Stimulated activated CD4-positive, alpha-beta T cell treated with anti-CD3 and anti-CD28 coated beads, Interleukin-15, amount 100 ng/mL, for 24 hours (primary cell): ENCODE measurements at places on chromosomes 12 and 14.

GRCh38 chr12:85076688-85077430, 40.7 kb downstream of the LRRIQ1 start:
- no peak for DNase-seq

DNA sequence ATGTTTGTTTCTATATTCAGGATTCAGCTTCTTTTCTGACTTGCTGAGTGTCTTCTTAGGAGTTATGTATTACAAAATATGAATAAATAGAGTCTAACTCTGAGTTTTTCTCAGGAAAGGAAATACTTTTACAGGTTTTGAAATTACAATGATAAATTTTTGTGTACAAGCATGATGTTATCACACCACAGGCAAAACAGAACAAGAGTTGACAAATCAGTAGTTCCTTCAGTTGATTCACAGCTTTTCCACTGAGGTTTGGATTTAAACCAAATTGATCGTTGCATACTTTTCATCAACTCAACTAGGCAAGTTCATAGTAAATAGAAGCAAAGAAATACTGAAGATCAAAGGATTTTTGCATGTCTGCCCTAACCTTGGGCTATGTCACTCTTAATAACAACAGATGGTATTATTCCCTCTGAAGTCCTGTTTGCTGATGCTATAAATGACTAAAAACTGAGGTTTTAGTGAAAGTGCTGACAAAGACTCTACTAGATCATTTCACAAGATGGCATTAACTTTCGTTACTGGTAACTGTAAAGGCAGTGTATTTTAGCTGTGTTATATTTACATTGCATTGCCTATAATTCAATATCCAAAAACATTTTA, 520.2 kb downstream of the FLRT2 start:
- no peak for DNase-seq

DNA sequence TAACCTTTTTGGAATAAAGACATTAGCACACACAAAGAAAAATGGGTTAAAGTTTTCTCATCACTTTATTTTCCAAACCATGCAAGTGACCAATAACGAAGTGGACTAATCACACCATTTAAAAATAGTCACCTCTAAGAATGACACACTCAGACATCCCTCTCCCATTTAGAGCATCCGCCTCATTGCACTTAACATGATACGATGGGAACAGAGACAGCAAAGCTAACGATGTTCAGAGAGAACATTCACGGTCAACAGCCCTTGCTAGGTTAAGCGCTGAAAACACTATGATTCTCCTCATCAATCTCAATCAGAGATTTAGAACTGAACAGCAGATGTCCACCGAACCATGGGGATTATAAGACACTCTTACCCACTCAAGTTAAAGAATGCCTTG, 35.8 kb downstream of the NIN start:
- DNase-seq: no peak

DNA sequence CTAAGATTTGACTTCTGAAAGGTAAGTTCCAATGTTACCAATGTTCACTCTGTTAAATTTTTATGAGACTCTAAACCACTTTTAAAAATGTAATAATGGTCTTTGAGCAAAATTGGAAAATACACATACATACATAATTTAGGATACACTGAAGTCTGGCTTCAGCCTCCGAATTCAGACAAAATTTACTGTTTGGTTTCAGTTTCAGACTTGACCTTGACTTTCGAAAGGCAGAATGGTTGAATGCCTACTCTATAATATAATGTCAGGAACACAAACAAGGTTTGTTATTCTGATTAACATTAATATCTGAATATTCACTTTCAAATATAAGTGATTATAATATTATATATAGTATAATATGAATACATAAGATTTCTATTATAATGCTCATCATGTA, 74.1 kb upstream of the KRAS start:
- no peak for DNase-seq

GRCh38 chr14:95303552-95303951, 16.2 kb downstream of the CLMN start:
- no peak for DNase-seq

DNA sequence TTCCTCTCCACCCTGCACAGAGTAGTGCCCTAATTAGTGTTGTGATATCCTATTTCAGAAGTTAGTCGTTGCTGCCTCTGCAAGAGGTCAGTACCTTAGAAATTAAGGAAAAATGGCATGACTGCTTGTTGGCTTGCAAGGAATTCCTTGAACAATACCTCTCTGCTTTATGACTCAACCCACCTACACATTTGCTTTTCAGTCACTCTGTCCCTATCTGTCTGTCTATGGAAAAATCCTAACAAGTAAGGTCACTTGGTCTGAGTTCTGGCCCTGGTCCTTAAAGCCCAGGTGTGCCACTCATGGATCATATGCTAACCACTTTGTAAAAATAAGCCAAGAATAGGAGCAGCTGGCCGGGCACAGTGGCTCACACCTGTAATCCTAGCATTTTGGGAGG, 116.4 kb upstream of the ATF1 start:
- no peak for DNase-seq

DNA sequence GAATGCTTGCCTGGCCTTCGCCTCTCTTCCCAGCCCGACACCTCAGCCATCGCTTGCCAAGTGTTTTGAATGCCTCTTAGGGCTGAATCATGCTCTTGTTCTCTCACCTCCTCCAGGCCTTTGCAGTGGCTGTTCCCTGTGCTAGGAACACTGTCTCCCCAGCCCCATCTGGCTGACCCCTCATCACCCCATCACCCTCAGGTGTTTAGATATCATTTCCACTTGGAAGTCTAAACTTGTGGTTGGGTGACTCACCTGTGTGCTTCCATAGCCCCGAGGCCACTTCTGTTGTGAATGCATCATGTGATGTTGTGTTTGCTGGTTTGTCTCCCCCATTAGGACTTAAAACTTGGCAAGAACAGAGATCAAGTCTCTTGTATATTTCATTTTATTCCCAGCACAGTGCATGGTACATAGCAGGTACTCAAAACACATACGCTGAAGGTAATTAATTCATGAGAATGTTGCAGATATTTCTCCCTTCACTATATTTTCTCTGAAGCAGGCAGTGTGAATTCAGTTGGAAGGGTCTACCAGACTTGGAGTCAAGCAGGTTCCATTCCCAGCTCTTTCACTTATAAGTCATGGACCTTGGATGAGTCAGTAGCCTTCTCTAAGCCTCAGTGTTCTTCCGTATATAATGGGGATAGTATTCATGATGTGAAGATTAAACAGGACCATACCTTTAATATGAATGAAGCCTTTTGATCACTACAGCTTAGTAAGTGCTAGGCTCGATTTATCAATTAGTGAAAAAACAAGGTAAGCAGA, 67.8 kb downstream of the HRK start:
- no peak for DNase-seq

DNA sequence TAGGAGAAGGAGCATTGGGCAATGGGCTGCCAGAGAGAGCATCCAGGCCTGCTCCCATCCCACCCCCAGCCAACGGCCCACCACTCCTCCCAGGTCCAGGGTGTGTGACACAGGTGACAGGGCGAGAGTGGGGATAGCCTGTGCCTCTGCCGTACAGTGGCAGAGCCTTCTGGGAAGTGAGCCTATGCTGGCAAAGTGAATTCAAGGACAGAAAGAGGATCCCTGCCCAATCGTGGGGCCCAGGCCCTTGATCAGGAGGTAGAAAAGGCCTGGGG, 553 bp upstream of the KRT79 start:
- DNase-seq: no peak
